ENCODE measurements at places on chromosomes 7 and 10.
A peak's percentile ranks its signal among the peaks of the same experiment; 100 is the strongest.

GRCh38 chr7:80232979-80233724 lies 98.5 kb downstream of the GNAI1 start:
- no peak for DNase-seq

DNA sequence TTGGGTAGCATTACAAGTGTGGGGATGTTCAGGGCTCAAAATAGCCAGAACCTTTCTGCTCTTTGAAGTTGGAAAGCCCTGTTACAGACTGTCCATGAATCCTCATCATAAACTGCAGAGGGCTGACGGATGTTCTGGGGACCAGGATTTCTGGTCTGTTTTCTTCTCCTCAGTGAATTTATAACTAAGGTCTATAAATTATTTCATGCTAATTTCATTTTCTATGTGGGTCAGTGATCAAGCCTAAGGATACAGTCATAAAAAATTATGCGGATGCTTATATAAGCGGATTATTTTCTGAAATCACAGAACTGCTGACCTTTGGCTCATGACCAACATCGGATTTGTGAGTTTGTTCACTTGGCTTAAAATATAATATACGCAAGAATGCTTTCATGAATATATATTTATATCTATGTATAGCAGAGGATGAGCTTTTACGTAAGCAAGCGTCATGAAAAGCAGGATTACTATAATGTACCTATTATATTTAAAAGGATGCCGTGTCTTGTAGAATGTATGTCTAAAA lies 263.7 kb downstream of the GLI3 start:
- DNase-seq: no peak

- no peak for DNase-seq
Observed at GRCh38 chr7:91226411-91226810, 37.8 kb upstream of the FZD1 start.

DNA sequence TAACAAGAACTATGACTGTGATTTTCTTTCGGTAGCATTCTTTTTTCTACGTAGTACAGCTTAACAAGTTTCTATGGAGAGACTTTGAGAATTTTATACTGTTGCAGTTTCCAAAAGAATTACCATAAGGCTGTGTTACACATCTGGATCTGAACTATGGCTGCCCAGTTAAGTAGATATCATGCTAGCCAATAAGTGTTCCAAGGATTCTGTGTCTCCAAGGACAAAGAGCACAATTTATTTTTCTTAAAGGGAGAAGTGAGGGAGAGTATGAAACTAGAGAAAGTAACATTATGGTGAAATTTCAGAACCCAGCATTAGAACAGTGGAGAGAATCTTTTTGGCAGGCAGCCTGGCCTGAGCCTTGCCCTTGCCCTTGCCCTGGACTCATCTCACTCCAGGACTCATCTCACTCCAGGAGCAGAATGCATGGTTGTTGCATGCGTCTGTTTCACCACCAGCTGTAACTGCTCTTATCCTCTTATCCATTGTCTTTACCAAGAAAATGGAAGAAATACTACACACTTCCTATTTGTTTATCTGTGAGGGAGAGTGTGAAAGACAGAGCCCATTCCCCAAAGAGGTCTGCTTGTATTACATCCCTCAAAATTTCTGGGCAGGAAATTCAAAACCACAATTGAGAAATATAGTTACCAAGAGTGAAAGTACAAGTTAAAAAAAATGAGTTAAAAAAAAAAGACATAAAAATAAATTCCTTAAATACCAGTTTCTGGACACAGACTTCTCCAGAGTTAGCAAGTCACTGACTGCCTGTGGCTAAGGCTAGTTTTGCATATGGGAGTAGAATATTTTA lies 1067.5 kb downstream of the NRG3 start:
- no peak for DNase-seq

- no peak for DNase-seq
Observed at GRCh38 chr10:6204341-6205191, 1.8 kb downstream of the PFKFB3 start.

DNA sequence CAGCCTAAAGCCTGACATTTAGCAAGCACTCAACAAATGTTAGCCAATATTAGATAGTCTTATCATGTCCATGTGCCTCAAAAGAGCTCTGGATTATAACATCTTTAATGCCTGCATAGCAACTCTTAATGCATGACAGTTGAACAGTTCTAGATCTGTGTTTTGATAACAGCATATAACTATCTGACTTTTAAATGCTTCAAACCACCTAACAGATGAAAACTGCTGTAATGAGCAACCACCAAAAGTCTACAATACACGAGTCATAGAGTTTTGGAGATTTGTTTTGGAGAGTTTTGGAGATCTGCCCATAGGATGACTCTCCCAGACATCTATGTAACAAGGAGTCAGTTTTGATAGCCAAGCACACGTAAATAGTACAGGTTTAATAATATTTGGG lies 227.3 kb downstream of the TWIST1 start:
- DNase-seq: no peak

- no peak for DNase-seq
Observed at GRCh38 chr7:83248000-83248399, 85.3 kb upstream of the PCLO start.

- DNase-seq: no peak
Observed at GRCh38 chr7:87110778-87111177, 41.5 kb upstream of the DMTF1 start.

GRCh38 chr7:155802291-155802690 lies 10.0 kb downstream of the SHH start:
- no peak for DNase-seq

DNA sequence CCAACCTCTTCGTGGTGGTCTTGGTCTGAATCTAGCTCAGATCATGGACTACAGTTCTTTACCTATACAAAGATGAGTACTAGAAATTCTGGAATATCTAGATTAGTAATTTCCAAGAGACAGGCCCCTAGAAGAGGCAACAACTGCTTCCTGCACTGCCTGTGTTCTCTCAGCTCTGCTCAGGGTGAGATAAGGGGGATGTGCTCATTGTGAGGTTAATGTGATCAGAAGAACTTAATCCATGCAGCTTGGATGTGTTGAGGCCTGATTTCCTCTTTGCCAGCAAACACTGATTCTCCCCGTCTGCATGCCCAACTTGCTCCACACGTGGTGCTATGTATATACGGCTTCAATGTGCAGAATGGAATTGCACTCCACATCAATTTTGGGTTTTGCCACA lies 268.0 kb downstream of the PHTF2 start:
- DNase-seq: no peak

- no peak for DNase-seq
Observed at GRCh38 chr7:5597772-5598171, 174.1 kb upstream of the TNRC18 start.

DNA sequence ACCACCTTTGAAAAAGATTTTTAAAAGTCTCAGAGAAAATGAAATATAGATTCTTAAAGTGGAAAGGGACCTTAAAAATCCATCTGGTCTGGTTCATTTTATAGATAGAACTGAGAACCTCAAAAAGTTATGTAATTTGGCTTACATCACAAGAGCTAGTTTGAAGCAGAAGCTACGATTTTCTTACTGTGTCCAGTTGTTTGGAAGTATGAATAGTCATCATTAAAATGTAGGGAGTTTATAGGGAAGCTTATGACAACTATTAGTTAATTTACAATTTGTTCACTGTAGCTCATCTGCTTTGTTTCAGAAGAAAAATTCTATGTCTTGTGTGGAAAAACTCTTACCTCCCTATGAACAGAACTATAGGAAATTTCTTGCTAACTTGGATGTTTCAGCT lies 26.9 kb downstream of the ZEB1 start:
- DNase-seq: no peak

DNA sequence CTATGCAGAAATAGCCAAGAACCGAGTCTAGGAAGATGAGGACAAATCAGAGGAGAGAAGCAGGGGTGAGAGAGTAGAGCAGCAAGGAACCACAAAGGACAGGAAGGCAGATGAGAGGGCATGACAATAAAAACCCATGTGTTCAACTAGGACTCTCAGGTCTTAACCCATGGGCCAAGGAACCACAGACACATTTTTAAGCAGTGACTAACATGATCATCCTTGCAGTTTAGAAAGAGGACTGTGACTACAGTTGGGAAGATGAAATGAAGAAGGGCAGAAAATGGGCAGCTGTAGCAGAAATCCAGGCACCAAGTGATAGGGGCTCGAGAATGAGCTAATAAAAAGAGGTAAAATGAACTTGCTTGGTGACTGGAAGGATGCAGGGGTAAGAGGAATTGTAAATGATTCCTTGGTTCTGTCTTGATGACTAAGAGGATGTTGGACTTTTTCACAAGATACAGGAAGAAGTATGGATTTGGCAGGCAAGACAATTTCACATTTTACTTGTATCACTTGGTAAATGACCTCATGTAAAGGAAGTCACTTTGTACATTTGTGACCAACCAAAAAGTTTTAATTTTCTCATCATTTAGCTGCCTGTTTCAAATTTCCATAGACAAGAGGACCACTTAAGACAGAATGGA lies 22.8 kb downstream of the SGMS1 start:
- DNase-seq: no peak

GRCh38 chr10:2425320-2425719 lies 642.0 kb upstream of the PFKP start:
- no peak for DNase-seq

GRCh38 chr7:136874393-136875032 lies 6.1 kb downstream of the CHRM2 start:
- DNase-seq: no peak

DNA sequence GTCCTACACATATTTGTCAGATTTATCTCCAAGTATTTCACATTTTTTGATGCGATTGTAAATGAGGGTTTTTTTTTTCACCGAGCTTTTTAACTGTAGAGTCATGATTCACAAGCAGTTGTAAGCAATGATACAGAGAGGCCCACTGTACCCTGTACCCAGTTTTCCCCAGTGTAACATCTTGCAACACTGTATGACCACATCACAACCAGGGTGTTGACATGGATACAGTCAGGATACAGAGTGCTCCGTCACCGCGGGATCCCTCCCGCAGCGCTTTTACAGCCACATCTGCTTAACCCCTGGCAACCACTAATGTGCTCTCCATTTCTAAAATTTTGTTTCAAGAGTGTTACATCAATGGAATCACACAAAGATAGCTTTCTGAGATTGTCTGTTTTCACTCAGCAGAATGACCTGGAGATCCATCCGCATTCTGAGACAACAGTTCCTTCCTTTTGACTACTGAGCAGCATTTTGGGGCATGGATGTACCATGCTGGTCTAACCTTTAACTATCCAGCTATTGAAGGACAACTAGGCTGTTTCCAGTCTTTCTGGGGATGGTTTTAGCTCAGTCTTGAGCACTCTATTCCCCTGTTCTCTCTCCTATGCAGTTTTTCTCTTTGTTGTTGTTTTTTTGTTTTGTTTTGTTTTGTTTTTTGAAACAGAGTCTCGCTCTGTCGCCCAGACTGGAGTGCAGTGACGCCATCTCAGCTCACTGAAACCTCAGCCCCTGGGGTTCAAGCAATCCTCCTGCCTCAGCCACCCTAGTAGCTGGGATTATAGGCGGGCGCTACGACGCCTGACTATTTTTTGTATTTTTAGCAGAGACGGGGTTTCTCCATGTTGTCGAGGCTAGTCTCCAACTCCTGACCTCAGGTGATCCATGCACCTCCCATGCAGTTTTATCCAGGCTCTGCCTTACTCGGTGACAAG lies 25.9 kb downstream of the GPRIN2 start:
- DNase-seq: no peak

DNA sequence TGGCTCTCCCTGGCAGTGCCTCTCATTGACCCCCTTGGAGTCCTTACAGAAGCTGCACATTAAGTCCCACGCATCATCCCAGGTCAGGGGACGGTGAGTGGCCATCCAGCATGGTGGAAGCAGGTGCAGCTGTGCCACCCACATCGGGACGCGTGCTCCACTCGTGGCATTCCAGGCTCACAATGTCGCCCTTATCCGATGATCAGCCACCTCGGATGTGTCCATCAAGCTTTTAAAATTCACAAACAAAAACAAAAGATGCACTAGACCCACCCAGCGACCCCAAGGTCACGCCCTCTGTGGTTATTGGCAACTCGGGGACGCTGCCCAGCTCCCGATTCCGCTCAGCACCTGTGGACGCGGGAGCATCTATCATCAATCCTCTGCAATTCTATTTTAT lies 530.9 kb downstream of the PTPRN2 start:
- no peak for DNase-seq

GRCh38 chr7:50973814-50974213 lies 191.1 kb upstream of the GRB10 start:
- no peak for DNase-seq

GRCh38 chr7:142872106-142872675 lies 13.4 kb downstream of the TRPV6 start:
- DNase-seq: no peak

GRCh38 chr10:114638821-114639625 lies 19.1 kb downstream of the ABLIM1 start:
- no peak for DNase-seq

DNA sequence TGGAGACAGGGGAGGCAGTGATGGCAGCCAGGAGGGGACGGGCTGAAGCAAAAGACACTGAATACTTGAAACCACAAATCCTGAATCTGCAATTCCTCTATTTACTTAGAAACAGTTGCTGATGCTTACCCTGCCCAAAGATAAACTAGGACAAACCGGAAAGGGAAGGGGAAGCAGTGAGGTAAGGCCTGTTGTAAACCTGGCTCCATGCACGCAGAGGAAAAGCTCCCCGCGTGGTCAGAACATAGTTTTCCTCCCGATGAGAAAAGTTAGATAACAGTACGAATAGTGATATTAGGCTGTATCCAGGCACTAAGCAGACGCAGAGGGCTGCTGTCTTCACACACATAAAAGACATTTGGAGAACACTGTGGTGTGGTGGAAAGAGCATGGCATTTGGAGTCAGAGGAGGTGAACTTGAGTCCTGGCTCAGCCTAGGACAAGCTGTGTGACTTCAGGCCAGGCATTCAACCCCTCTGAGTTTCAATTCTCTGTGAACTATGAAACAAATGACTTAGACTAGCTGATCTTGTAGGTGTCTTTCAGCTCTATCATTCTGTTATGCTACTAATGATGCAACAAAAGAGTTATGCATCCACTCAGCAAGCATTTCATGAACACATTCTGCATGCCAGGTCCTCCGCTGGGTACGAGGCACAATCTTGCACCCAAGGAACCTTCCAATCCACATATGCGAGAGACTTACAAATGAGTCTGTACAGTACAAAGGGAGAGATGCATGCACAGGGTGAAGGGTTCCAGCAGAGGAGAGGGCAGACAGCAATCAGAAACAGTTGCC lies 80.9 kb downstream of the SORBS1 start:
- no peak for DNase-seq

- DNase-seq: peak; percentile 71
Observed at GRCh38 chr7:158366346-158366745, 221.3 kb downstream of the PTPRN2 start.

GRCh38 chr7:1669064-1669951 lies 769 bp upstream of the ELFN1 start:
- DNase-seq: no peak

- DNase-seq: peak; percentile 74
Observed at GRCh38 chr10:124647421-124648130, 96.6 kb downstream of the FAM53B start.

- DNase-seq: peak; percentile 28
Observed at GRCh38 chr10:84214612-84215235, 10.6 kb downstream of the LRIT2 start.

- DNase-seq: no peak
Observed at GRCh38 chr10:14244801-14245211, 85.9 kb downstream of the FRMD4A start.

GRCh38 chr10:47139121-47139520 lies 160.9 kb upstream of the GDF10 start:
- no peak for DNase-seq

GRCh38 chr10:12806228-12807095 lies 195.1 kb downstream of the CCDC3 start:
- no peak for DNase-seq
